ENCODE measurements at places on chromosomes 12 and 14. TPM values are rescaled to one million over a fixed set of nuclear protein-coding genes. Genes with fewer than 3 reads are reported as not detected.

Gene OS9
- 112 TPM for total RNA-seq

Gene SYNJ2BP
- 7.9 TPM for total RNA-seq

DNA sequence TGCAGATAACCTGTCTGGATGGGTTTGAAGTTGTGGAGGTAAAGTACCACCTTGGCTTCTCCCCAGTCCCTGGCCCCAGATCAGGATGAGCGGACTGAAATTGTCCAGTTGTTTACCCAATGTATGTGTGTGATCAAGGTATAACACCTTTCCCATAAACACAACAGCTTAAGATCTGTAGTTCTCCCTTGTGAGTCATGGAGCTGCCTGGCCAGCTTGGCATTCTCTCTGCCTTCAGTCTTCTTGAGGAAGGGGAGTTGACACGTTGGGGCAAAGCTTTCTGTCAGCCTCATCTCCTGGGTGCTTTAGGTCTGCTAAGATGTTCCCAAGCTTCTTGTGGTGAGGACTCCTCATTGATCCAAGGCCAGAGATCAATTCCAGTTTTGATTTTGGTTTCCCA lies 6.1 kb downstream of the C1S start:
- DNase-seq: no peak

DNA sequence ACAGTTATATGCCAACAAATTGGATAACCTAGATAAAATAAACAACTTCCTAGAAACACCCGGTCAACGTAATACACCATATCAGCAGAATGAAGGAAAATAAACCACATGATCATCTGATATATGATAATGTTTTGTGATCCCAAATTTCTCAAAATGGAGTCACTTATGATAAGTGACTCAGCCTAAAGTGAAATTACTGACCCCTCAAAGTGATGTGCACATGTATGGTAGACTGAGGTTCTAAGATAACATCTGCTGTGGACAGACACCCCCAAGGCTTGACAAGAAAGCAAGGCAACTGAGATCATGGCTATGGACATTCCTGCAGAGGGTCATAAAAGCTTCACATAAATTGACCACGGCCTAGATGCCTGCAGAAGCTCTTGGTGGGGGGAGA lies 105.1 kb upstream of the DCN start:
- no peak for DNase-seq

- DNase-seq: no peak
Measured at GRCh38 chr14:26594148-26594547, 3.7 kb downstream of the NOVA1 start.

DNA sequence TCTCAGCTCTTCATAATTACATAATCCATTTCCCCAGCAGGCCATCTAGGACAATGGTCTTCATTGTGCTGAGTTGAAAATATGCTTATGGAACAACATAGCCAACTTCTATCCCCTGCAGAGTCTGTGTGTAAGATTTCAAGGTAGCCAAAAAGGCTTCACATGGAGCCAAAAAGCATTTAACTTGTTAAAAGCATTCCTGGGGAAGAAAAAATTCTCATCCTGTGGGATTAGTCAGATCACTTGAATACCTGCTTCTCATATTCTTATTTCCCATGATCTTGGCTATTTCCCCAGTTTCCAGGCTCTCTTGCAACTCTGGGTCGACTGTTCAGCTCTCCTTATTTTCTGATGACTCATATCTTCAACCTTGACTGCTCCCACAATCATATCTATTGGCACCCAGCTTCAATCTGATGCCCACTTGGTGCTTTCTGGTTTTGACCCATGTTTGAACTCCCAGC lies 178.9 kb downstream of the KLHL28 start:
- DNase-seq: no peak

DNA sequence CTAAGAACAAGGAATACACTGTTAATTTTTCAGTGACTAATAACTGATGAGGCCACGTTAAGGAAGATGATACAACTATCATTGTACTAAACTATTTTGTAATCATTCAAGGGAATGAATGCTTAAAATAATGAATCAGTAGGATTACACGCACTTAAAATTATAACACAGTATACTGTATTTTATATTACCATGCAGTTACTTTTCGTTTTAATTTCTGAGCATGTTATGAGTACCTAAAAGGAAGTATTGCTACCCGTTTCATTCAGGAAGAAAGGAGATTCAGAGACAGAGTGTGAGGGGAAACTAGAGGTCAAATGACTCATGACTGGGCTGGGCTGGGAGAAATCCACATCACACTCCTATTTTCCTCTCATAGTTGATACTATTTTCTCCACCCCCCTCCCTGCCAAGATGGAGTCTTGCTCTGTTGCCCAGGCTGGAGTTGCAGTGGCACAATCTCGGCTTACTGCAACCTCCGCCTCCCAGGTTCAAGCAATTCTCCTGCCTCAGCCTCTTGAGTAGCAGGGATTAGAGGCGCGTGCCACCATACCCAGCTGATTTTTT lies 202.0 kb downstream of the PPM1H start:
- DNase-seq: no peak

DNA sequence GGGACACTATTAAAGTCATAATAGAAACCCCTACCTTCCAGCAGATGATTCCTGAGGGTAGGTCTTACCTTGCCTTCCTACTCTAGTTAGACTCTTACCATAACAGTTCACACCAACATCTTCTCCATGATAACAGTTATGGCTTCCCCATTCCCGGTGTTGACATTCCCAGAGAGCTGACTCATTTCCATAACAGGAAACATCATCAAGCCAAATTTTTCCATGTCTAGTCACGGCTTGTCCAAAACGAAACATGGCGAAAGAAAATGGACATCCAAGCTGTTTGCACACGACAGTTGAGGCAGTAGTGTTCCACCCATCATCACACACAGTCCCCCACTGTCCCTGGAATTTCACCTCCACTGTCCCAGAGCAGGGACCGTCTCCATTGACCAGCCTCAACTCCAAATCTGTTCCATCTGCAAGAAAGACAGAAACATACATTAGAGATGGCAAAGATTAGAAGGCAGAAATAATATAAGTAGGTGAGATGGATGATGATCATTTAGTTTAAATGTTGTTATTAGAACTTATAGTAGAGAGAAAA lies 10.6 kb downstream of the CD163L1 start:
- no peak for DNase-seq

All from OCI-LY7 (cell line).